Esophagus squamous epithelium (tissue), 5 donors: ENCODE measurements at places on chromosomes 12 and 14.

- DNase-seq, result no peak
Measured at GRCh38 chr14:79638672-79639266, 572.5 kb downstream of the DIO2 start.

DNA sequence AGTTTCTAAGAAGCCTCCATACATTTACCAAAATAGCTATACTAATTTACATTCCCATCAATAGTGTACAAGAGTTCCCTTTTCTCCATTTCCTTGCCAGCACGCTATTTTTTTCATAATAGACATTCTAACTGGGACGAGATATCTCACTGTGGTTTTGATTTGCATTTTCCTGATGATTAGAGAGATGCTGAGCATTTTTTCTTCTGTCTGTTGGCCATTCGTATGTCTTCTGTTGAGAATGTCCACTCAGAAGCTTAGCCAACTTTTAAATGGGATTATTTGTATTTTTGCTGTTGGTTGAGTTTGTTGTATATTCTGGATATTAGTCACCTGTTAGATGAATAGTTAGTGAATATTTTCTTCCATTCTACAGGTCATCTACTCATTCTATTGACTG, 144.1 kb downstream of the PRKD1 start:
- no peak for DNase-seq

- DNase-seq, result no peak
Measured at GRCh38 chr12:22657538-22657937, 32.6 kb downstream of the ETNK1 start.

- DNase-seq, result no peak
Measured at GRCh38 chr14:76267322-76268046, 108.5 kb upstream of the ESRRB start.

DNA sequence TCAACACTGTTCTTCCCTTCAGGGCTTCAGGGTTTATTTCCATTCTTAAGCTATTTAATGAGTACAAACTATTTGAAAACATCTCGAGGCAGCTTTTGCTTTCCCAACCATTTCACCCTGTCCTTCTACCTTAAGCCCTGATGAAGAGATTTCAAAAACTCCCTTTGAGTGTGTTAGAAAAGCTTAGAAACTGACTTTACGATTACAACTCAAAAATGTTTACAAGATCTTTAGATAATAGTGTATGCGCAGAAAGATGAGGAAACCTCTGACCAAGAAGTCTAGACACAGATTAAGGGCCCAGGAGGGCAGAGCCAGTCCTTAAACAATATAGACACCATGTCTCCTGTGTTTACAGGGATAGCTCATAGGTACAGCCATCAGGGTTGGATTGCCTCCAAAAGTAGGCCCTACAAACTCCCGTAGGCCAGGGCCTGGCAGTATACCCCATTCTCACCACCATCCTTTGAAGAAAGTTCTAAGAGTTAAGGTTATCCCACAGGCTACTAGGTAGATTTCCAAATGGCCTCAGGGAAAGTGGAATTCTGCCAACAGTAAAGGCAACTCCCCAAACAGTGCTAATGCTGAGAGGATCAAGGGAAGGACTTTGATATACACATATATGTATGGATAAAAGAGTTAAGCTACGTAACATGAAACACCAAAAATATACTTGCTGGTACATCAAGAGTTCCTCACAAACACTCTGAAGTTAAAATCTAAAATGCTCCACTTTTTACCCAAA, 11.4 kb upstream of the SOS2 start:
- DNase-seq, result no peak

GRCh38 chr14:66174453-66174891, 311.7 kb upstream of the CCDC196 start:
- DNase-seq, result no peak

DNA sequence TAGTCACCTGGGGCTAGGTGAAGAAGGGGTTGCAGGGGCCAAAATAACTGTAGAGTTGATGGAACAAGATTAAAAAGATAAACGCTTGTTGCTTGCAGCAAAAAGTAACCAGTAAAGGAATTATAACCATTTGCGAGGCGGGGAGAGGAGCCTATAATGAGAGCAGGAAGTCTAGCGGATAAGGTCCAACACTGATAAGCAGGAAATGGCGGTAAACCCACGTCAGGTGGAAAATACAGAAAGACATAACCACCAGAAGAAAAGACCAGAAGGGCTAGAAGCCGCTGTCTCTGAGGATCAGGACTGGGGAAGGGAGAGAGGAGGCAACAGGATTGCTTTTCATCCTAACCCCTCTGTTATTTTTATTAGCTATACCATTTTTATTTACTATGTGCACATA, 303.3 kb downstream of the DPF3 start:
- DNase-seq, result no peak
